Right forelimb (tissue), 1 donor: ENCODE measurements at places on chromosomes 4 and X.

DNA sequence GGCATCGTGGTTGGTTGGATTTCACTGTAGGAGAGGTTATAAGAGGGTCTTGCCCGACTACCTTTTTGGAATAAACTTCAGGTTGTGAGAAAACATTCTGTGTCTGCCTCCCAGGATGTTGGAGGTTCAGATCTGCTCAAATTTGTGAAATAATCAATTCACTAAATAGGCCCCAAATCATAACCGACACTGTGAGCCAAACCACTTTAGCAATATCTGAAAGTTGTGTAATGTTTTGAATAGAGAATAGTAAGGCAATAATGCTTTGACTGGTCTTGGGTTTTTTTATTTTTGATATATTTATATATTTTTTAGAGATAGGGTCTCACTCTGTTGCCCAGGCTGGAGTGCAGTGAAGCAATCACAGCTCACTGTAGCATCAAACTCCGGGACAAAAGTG, 131.2 kb downstream of the GLRA3 start:
- no peak for DNase-seq

- DNase-seq = no peak
These were observed 10.9 kb downstream of the DCK start for GRCh38 chr4:71004281-71004851.

- no peak for DNase-seq
These were observed 55.7 kb upstream of the GYPE start for GRCh38 chr4:143961075-143961474.

GRCh38 chrX:1029494-1029893, 183.0 kb downstream of the CRLF2 start:
- no peak for DNase-seq
